Activated T-cell treated with anti-CD3 and anti-CD28 coated beads, Interleukin-2, amount 50 U/mL, for 1 hour (primary cell): ENCODE measurements at places on chromosomes 3 and 15.

DNA sequence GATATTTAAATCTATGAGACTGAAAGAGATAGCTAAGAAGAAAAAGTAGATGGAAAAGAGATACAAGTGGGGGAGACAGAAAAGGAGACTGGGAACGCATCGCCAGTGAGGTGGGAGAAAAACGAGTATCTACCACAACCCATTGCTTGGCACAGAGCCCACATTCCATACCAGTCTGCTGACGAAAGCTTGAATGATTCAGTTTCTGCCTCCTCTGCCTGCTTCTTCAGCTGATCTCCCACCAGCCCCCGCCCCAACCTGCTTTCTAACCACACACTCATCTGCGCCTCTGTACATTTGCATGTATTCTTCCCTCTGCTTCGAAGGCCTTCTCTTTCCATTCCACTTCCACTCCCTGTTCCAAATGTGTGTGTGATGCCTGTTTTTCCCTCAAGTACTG lies 188.1 kb downstream of the USP13 start:
- no peak for DNase-seq

DNA sequence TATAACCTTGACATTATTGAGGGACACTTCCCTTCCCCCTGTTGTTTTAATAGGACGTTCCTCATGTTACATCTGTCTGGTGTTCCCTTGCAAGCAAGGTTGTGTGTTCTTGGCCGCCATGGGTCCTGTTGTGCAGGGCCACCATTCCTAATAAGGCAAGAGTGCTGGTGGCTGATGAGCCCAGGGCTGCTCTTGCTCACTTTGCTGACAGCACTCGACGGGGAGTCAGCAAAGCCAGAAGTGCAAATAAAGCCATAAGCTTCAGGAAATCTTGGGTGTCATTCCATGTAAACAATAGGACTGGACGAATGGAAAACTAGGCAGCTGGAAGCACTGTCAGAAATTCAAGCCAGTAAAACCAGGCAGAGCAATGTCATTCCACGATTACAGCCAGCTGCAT lies 75.8 kb downstream of the SQOR start:
- DNase-seq = no peak

DNA sequence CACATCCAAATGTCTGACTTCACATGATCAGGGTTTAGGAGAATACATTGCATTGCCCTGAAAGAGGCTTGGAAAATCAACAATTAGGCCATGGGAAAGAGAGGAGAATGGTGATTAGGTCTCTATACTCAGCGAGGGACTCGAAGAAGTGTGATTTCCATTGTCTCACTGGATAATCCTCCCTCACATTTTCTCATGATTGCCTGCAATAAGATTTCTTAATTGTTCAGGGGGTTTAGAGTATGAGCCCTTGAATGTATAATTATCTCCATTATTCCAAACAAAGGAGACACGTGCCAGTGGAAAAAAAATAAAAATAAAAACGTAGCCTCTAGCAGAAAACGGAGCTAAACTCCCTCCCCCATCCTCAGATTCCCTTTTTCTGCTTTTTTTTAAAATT lies 173.2 kb downstream of the TPRG1 start:
- no peak for DNase-seq

GRCh38 chr3:115624029-115624741 lies 875 bp downstream of the GAP43 start:
- DNase-seq = no peak

- no peak for DNase-seq
These were observed 11.7 kb downstream of the BCL2L10 start for GRCh38 chr15:52100807-52101442.

DNA sequence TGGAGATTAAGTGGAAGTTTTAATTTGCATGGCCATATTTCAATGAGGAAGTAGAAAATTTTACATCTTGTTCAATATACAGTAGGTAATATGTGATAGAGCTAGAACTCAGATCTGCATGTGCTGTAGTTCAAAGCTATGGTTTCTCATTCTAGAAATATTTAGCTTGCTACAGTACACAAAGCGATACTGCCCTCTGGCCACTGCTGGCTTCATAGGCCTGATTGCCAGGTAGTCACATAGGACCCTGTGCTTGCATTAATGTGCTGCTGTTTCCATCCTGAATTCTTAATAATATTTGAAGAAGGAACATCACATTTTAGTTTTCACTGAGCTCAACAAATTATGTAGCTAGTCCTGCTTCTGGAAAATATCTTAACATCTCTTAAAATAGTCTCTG lies 87.0 kb downstream of the PLSCR2 start:
- no peak for DNase-seq

- no peak for DNase-seq
These were observed 53.4 kb upstream of the XRN1 start for GRCh38 chr3:142501004-142501926.

GRCh38 chr15:48119277-48119676 lies 1.5 kb upstream of the SLC24A5 start:
- DNase-seq = no peak

GRCh38 chr3:15148614-15149013 lies 49.7 kb upstream of the RBSN start:
- no peak for DNase-seq
